ENCODE measurements at places on chromosomes 13 and 19.

DNA sequence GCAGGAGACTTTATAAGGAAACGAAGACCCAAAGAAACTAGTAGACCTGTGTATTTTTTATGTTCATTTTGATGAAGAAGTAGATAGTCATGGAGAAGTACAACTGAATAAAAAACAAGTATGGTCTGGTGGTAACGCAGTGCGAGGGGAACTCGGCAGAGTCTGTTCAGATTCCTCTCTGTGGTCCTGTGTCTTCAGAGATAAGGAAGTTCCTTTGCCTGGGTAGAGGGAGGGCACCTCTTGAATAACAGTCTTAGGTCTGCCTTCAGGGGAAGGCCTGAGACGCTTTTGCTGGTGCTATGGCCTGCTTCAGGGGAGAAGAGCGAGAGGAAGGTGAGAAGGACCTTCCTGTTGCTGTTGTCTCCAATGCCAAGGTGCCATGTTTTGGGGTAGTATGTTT is 25.9 kb upstream of the SLC46A3 start:
- DNase-seq: no peak

DNA sequence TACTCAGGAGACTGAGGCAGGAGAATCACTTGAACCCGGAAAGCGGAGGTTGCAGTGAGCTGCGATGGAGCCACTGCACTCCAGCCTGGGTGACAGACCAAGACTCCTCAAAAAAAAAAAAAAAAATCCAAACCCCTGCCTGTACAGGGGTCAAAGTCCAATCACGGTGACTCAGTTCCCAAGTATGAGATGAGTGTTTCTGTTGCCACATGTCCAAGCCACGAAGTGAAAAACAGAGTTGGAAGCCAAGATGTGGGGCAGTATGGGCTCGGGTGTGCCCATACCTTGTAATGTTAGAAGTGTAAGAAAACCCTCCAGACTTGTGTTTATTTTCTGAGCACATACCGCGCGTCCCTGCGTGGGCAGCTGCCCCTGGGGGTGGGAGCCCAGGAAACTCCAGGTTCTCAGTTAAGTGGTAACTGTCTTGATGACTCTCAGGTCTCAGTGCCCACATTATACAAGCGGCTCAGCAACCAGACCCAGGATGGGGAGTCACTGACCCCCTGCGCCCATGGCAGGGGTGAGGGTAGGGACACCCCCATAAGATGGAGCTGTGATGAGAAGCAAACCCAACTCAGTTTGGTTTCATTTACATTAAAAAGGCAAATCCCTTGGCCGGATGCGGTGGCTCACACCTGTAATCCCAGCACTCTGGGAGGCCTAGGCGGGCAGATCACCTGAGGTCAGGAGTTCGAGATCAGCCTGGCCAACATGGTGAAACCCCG is 1.2 kb upstream of the GPX4 start:
- peak; percentile 83 for DNase-seq

DNA sequence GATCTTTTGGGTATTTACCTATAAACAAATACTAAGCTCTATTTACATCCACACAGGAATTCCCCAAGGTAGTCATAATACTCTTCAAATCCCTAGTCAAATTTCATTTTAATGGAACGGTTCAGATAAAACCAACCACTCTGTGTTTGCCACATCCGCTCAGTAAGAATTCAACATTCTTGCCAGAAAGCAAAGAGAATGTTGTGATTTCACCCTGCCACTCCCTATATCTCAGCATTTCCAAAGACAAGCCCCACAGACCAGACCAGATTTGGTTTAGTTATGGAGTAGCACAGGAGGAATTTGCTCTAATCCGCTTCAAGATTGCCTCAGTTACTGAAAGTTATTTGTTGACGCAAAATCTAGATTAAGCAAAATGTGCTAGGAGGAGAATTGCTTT is 105.6 kb upstream of the SERP2 start:
- no peak for DNase-seq

GRCh38 chr13:50072676-50073075 is 57.4 kb downstream of the KCNRG start:
- no peak for DNase-seq

DNA sequence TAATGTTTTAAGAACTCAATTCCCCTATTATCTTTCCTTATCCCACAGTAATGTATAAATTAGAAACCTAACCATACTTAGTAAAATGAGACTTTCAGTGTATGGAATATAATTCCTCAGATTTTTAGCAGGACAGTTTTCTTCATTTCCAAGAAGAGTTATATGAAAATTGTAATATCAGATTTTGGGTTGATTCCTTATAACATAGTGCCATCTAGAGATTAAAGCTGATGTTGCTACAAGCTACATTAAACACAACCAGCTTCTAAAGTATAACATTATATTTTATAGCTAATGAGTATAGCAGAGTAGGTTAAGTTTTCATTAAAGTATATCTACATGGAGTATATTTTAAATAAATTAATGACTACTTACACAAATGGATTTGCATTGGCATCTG is 99.7 kb upstream of the MIR17HG start:
- DNase-seq: no peak

DNA sequence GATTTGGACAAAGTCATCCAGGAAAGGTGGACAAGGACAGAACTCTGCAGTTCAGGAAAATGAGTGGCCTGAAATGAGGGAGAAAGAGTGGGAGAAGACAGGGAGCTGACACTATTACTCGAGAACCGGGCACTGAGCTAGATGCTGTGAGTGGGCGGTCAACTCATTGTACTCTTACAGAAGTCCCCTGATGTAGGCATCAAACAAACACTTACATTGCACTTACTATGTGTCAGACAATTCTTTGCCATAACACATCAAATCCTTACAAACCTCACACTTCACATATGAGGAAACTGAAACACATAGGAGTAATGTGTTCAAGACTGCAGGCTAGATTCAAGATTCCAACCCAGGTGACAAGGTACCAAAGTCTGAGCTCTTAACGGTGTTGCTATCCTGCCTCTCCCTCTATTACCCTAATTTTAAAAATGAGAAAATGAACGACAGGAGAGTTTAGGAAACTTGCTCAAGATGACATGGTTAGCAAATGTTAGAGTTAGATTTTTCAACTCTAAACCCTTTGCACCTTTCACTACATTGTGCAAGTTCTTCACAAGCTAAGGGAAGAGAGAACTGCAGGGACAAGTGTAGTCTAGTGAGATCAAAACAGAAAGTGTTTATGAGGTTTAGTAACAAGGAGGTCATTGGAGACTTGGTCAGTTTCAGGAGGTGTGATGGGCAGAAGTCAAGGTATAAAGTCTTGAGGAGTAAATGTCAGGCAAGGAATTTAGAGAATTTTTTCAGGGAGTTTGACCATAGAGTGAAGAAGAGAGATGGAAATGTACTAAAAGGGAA is 4.9 kb upstream of the MEDAG start:
- DNase-seq: no peak

GRCh38 chr13:51444922-51445321 is 7.9 kb downstream of the INTS6 start:
- no peak for DNase-seq

Data from Calu3 (cell line).